Naive thymus-derived CD8-positive, alpha-beta T cell (primary cell): ENCODE measurements at places on chromosomes 2 and 18.
A peak's percentile ranks its signal among the peaks of the same experiment; 100 is the strongest.

DNA sequence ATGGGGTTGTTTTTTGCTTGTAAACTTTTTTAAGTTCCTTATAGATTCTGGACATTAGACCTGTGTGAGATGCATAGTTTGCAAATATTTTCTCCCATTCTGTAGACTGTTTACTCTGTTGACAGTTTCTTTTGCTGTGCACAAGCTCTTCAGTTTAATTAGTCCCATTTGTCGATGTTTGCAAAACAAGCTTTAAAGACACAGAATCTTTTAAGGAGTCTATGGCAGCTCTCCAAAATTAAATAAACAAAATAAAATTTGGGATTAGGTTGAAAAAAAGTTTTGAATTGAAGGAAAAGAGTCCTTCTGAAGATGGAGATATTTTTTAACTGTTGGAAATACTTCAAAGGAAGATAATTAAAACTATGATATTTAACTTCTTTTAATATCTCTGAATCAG, 88.8 kb downstream of the MAP3K20 start:
- no peak for DNase-seq

GRCh38 chr2:203706403-203706802, at the start of gene CD28:
Gene CD28 (plus strand): TSS chr2:203706639. CDS start chr2:203706697, 58 bp downstream.
- peak; percentile 91 for DNase-seq

DNA sequence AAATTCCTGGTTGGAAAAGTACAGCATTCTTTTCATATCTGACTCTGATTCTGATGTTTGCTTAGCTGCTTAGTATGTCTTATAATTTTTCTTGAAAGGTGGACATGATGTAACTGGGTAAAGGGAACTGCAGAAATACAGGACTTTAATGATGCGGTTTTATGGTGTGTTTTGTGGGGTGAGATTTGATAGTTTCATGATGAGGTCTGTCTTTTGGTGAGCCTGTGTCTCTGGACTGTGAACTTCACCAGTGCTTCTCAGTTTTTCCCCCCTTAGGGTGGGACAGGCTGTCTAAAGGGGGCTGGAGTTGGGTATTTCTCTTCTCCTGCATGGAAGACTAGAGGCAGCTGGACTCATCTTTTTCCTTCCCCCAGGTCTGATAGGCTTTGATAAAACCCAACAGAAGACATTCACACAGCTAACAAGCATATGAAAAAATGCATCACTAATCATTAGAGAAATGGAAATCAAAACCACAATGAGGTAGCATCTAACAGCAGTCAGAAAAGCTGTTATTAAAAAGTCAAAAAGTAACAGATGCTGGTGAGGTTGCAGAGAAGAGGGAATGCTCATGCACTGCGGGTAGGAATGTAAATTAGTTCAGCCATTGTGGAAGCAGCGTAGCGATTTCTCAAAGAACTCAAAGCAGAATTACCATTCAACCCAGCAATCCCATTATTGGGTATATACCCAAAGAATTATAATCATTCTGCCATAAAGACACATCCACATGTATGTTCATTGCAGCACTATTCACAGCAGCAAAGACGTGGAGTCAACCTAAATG, 77.6 kb downstream of the EPC2 start:
- DNase-seq: no peak

DNA sequence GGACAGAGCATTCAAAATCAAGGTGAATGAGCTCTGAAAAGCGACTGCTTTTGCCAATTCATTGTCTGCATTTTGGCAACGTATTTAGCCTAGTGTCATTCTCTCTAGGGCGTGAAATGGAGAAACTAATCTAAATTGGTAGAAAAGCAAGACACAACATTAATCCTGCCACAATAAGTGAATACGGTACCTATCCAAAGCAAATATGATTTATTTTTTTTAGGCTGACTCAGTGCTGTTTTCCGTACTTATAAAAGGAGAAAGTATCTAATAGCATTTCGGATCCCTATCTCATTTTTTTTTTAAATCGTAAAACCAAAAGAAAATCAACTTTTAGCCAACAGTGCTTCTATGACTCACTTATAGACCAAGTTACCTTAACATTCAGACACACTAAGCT, 672.5 kb downstream of the LRP1B start:
- DNase-seq: no peak

DNA sequence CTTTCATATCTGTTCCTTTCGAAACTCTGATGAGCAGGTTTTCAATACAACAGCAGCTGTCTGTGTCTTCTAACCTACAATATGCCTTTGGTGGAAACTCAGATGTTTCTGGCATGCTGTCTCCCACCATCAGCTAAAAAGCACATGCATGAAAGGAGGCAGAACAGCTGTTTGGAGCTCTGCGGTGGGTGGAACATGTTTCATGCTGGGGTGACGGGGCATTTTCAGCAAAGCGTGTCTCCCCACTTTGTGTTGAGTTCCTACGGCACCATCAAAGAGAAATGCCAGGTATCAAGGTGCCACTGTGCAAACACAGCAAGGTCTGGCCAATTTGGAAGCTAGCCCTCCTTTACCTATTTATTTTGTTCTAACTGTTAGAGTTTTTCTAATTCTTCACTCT, 290.1 kb downstream of the CLIP4 start:
- no peak for DNase-seq

- DNase-seq: no peak
Measured at GRCh38 chr18:74540652-74541421, 6.5 kb downstream of the CNDP1 start.

- no peak for DNase-seq
Measured at GRCh38 chr18:27860701-27861107, 316.2 kb downstream of the CDH2 start.

DNA sequence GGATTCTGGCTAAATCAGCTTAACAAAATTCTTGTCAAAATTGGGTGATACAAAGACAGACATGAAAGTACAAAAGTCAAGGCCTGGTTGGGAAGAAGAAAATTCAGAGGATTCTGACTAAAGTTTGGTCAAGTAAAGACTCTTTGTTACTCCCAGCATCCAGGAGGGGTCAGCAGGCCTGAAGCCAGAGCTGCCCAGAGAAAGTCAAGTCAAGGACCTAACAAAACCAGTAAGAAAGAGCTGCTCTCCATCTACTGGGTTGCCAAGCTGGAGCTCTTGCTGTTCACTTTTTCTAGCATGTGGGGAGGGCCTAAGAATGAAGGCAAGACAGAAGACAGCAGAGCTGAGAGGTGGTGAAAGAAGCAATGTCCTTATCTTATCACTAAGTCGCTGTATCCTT, 143.3 kb downstream of the C1D start:
- no peak for DNase-seq

DNA sequence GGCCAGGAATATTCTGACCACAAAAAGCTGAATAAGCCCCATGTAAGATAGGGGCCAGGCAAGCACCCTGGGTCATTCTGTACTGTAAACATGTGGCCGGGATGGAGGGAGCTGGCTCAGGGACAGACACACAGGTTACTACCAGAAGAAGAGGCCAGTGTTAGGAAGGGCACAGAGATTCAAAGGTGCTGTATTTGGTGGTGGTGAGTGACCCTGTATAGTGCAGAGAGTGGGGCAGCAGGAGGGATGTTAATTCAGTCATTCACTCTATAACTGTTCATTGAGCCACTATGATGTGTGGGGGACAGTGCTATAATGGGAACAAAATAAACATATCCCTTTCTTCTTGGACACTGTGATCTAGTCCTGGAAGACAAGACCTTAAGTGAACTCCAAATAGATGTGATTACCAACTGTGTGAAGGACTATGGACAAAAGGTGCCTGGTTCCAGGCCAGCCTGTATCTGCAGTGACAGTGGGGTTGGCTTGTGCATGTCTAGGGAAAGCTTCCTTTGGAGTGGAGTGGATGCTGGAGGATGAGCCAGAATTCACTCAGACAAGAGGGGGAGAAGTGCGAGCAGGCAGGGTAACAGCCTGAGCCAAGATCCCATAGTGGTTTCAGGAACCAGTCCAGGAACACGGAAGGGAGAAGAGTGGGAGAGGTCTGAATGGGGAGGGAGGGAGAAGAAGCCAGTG, 8.3 kb downstream of the MOCOS start:
- DNase-seq: no peak

DNA sequence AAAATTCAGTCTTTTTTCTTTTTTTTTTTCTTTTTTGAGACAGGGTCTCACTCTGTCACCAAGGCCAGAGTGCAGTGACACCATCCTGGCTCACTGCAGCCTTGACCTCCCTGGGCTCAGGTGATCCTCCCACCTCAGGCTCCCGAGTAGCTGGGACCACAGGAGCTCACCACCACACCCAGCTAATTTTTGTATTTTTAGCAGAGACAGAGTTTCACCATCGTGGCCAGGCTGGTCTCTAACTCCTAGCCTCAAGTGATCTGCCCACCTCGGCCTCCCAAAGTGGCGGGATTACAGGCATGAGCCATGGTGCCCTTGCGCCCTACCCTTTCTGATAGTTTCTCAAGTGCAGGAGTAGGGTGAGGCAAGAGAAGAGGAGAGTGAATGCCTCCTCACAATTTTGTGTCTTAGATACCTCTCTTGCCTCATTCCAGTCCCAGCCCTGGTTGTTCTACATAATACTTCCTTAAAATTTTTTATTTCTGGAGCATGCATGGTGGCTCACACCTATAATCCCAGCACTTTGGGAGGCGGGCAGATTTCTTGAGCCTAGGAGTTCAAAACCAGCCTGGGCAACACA, 68.2 kb upstream of the CAB39 start:
- no peak for DNase-seq

- no peak for DNase-seq
Measured at GRCh38 chr2:45745231-45745630, 93.8 kb downstream of the PRKCE start.

- no peak for DNase-seq
Measured at GRCh38 chr2:236769981-236770671, 200.5 kb downstream of the ACKR3 start.

DNA sequence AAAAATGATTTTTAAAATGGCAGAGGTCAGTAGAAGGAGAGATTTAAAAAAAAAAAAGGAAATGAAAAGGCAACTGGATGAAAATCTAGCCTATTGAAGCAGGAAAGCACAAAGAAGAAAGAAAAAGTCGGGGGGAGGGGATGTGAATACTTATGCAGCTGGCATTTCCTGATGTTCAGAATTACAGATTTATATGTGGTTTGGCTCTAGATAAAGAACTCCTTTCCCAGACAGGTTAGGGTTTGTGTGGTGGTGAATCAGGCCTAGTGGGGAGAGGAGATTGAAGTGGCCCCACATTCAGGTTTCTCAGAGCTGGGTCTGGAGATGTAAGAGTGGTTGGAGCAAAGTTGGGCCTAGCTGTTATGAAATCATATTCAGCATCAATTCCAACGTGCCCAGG, 394.4 kb downstream of the FIGN start:
- no peak for DNase-seq

- DNase-seq: no peak
Measured at GRCh38 chr2:1515986-1516797, 102.9 kb downstream of the TPO start.

DNA sequence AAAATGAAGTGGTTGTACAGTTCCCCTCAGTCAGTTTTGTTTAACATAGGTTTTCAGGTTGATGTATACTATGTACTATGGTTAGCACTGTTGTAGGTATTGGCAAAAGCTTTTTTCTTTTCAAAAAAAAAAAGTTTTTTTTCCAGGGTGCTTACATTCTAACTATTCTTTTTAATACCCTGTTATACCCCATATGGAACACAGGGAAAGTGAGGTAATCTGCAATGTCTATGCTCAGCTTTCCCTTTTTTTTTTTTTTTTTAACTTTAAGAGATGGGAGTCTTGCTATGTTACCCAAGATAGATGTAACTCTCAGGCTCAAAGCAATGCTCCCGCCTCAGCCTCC, 590 bp upstream of the CCDC138 start:
- DNase-seq: no peak

GRCh38 chr18:12679183-12679786, 21.4 kb upstream of the SPIRE1 start:
- DNase-seq: no peak

- DNase-seq: no peak
Measured at GRCh38 chr2:112084689-112085374, 29.8 kb downstream of the TMEM87B start.

GRCh38 chr2:191646163-191646902, 31.6 kb upstream of the NABP1 start:
- DNase-seq: no peak

DNA sequence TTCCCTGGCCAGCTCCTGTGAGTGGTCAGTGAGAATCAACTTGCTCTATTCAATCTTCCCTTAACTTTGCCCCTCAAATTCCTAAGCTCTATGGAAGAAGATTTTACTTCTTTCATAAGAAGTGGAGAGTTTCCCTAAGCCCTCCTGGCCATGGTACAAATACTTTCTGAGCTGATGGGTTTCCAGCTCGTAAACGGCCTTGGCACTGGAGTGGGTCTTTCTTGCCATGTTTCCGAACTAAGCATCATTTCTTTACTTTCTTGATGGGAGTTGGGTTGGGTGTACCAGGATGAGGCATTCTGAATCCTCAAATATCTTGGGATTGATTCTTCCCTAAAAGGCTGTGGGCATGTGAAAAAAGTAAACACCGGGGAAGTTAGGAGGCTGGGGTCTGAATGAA, 72.5 kb downstream of the ACKR3 start:
- DNase-seq: no peak

- no peak for DNase-seq
Measured at GRCh38 chr2:46798998-46799698, 116.5 kb downstream of the MCFD2 start.

DNA sequence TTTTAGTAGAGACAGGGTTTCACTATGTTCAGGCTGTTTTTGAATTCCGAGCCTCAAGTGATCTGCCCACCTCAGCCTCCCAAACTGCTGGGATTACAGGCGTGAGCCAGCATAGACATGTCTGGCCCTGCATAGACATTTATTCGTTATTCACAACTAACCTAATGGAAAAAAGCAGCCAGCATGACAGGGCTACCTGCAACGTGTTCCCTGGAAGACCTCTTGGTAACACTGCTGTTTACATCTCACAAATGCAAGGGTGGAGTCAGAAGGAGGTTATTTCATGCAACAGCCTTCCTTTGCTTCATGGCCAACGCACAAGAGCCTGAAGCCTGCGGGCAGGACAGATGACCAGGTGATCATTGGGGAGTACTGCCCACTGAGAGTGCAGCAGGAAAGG, 9.2 kb downstream of the SERPINE2 start:
- no peak for DNase-seq

- no peak for DNase-seq
Measured at GRCh38 chr2:75790814-75791467, 80.2 kb upstream of the GCFC2 start.

DNA sequence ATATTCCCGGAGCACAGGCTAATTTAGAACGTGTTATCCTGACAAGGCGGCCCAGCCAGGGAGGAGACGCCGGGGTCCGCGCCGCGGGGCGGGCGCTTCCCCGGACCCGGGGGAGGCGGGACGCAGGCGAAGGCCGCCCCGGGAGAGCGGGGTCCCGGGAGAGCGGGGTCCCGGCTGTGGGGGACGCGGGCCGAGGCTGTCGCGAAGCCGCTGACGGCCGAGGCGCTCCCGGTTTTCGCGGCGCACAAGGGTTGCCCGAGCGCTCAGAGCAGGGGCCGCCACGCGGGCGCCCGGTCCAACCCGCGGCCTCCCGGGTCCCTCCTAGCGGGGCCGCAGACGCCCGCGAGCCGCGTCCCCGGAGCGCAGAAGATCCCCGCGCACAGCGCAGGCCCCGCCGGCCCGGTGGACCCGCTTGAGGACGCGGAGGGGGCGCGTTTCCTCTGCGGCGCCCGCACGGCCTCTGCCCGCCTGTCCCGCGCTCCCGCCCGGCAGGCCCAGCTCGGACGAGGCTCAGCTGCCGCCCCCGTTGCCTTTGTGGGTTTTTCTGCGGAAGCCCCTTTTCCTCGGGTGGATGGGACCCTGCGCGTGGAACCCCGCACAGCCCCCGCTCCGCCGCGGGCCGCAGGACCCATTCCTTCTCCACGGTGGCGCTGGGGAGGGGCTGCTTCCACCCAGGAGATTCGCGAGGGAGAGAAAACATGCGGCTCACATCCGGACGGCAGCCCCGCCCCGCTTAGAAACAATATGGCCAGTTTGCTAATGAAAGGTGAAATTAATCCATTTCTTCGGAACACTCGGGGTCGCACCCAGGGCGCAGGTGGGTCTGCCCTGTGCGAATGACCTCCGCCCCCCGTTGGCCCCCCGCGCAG, 9.6 kb upstream of the KCNG2 start:
- DNase-seq: no peak
